ENCODE measurements at places on chromosomes 11 and 22.

DNA sequence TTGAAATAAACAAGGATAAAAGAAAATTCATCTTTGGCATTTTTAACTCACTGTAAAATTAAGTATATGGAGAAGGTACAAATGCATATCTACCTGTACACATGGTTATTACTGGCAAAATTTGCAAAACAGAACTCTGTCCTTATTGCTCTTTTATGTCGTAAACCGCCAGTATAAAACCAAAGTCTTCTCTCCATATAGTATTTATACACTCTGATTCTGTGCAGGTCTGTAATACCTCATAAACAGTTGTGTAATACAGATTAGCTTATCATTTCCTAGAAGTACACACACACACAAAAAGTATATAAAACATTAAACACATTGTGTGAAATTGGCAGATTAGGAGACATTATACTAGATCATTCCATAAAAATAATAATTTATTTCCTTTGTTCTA is 406.6 kb upstream of the ANO3 start:
- DNase-seq, result no peak

DNA sequence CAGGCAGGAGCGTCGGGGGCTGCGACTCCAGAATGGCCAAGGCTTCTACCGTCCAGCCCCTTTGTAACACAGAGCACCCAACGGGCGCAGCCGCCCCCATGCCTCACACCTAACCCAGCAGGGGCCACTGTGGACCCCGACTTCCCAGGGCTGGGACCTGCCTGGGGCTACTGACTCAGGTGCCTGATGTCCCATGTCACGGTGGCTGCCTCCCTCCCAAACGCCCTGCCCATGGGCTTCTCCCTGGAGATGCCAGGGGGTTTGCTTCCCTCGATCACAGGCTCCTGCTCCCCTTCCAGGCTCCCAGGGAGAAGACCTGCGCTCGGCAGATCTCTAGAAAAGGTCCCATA is 84.0 kb downstream of the MYEOV start:
- DNase-seq, result no peak

DNA sequence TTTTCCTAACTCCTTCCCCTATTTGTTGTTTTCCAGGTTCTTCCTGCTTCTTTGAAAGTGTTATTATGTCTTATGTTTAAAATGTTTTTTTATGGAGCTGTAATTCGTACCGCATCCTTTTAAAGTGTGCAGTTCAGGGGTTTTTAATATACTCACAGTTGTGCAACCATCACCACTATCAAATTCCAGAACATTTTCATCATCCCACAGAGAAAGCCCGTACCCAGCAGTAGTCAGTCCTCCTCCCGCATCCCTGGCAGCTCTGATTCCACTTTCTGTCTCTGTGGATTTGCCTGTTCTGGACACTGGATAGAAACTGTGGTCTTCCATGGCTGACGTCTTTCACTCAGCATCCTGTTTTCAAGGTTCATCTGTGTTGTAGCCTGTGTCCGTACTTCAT is 73.7 kb downstream of the JAM3 start:
- DNase-seq, result no peak

DNA sequence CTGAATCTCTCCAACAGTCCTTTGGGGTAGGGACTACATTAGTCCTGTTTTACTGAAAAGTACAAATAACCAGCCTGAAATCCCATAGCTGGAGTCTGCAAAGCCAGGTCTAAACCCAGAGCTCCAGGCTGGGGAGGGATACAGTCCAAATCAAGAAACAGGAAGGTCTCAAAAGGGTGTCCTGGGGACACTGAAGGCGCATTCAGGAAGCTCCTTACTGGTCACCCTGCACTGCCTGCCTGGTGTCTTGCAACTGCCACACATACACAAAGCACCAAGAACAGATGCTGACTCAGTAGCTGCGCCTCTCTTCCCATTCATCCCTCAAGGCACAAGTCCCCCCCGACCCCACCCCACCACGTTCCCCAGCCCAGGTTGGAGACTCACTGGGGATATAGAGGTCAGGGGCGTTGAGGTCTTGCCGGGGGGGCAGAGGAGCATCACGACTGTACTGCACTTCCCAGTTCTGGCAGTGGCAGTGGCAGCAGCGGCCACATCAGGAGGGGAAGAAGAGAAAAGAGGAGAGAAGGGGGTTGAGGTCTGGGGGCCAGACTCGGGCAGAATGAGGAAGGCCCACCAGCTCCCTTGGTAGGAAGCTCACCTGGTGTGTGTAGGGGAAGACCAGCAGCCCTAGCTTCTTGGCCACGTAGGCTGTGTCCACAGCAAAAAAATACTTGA is 1.6 kb downstream of the YIF1A start:
- no peak for DNase-seq

DNA sequence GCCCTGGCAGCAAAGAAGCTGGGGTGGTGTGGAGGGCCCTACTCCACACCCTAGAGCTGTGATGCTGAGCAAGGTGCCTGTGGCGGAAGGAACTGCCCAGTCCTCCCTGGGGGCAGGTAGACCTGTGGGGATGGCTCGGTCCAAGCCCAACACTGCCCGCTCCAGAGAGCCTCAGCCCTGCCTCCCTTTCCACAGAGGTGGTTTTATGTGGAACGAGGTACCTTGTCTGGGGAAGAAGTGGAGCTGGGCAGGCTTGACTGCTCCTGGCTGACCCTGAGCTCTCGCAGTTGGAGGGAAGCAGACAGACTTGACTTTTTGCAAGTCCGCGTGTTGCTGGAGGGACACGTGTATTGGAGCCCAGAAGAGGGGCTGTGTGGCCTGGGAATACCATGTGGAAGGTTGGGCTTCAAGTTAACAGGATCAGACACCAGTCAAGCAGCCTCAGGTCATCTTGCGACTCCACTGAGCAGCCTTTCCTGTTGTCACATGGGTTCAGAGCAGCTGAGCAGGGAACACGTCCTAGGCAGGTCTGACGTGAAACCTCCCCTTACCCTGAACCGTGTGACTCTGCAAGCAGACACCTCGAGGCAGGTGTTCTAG is 117.7 kb downstream of the CACNA1I start:
- DNase-seq, result no peak

GRCh38 chr11:33896911-33897310 is 5.0 kb upstream of the LMO2 start:
- DNase-seq, result no peak

DNA sequence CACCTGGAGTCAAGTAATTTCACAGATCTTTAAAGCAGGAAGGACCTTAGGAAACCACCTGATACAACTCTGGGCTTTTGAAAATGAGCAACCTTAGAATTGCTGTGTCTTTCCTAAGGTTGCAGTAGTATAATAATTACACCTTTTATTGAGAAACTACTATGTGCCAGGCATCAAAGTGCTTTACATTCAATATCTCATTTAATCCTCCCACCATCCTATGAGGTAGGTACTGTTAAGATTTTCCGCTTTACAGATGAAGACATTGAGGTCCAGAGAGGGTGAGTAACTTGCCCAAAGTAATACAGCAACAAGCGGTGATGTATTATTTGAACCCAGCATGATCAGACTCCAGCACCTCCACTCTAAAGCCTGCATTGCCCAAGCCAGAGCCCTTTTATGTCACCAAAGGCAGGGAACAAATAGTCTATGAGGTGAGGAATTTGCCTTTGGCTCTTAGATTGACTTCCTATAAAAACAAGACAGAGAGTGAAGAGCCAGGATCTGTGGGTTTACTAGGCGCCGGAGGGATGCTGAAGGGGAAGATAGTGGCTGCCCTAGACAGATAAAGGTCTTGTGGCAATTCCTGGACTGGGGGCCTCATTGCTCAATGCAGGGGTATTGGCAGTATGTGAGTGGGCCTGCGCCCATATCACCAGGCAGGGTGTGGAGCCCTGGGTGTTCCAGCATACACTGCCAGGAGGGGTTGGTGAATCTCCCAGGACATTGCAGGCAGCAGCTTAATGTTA is 157.1 kb downstream of the FBXO7 start:
- no peak for DNase-seq

GRCh38 chr11:43223026-43223425 is 88.8 kb upstream of the API5 start:
- DNase-seq, result no peak

DNA sequence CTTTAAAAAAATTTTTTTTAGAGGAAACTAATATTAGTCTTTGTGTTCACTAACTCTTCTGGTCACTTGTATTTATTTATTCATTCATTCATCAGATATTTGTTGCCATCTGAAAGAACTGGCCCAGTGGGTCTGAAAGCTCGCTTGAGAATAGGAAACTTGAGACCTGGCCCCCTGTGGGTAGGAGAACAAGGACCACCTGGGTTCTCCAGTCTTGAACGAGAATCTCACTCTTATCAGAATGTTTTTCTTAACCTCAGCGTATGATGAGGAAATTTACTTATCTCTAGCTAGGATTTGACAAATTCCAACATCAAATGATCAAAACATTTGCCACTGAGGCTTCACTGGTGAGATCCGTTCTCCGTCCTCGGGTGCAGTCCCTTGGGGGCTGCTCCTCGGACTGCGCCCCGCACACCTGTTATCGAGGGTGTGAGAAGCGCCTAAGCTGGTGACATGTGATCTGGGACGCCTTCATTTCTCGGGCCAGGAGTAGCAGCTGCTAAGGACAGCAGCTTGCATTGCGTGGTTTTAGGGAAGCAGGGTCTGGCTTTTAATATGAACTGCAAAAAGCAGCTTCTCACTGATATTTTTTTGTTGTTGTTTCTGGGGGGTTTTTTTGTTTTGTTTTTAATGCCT is 6.3 kb downstream of the C22orf31 start:
- DNase-seq, result no peak

GRCh38 chr11:119864836-119865235 is 135.8 kb upstream of the NECTIN1 start:
- no peak for DNase-seq

Measured in CD4-positive, alpha-beta T cell treated with Interleukin-17A for 1 hour (primary cell).